ENCODE measurements at places on chromosomes 2 and 18.

DNA sequence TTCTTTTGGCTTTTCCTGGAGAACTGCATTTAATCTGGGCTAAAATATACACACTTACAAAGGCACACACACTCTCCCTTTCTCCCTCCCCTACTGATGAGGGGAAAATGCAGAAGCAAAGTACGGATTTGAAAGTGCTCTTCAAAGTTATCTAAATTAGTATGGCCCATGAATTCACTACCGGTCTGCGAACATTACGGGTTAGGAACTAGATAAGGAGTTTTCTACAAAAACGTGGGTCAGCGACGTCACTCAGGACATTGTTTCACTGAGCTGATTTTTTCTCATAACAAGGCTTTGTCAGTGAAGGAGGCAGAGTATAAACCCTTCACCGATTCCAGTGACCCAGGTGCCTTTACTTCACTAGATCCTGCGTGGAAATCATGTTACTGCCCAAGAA is 47.3 kb downstream of the COA5 start:
- no peak for DNase-seq

DNA sequence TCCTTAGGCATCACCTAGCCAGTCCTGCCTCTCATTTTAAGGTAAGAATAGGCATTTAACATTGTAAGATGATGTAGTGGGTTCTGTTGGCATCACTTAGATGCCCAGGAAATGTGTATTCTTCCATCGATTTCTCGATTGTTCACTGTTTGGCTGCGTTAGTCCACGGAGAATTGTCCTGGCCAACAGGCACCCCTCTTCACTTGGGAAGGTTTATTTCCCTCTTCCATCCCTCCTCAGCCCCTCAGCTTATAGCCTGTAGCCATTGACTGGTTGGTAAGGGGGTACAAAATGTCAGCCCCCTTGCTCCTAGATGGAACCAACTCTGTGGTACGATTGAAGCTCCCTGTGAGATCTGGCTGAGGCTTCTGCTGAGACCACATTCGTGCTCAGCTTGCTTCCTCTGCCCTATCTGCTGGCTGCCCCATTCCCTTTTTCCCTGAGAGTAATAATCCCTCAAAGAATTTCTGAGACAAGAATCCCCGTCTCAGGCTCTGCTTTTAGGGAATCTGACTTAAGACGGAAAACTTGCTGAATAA is 43.4 kb downstream of the PLEKHA3 start:
- DNase-seq: no peak

- DNase-seq: no peak
These were observed 170.6 kb downstream of the METTL4 start for GRCh38 chr18:2400701-2401196.

- no peak for DNase-seq
These were observed 414.2 kb downstream of the ZNF521 start for GRCh38 chr18:24937639-24938275.

GRCh38 chr2:102418421-102418961 is 4.5 kb upstream of the IL18RAP start:
- DNase-seq: no peak

- no peak for DNase-seq
These were observed 18.8 kb downstream of the NCOA1 start for GRCh38 chr2:24509840-24510239.

DNA sequence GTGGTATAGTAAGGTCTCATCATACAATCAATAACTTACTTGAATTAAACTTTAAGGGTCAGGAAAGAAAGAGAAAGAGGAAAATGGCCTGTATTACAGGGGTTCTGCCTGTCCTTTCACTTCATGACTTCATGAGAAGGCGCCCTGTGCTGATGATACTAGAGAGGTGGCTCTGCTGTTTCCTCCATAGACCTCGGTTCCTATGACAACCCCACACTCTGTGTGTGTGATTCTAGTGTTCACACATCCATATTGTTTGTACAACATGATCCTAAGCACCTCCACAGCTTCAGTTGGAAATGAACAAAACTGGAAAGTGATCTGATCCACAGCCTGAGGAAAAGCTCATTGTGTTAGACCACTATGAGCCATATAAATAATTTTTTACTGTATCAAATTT is 7.0 kb upstream of the REEP1 start:
- DNase-seq: no peak

DNA sequence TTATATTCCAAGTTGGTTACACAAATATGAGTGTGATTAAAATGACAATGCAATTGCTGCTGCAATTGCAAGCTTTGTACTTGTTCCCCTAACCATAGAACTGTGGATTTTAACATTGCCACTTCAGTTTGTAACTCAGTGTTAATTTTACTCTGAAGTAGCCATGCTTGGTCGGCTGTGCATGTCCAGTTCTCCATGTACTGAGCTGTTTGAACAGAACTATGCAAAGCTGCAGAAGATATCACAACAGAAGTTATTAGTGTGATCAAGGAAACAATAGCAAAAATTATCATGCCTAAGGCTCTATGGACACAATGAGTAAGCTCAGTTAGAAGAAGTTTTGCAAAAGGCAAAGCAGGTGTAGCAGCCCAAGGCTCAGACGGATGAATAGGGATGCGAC is 45.3 kb downstream of the CXCR4 start:
- no peak for DNase-seq

- no peak for DNase-seq
These were observed 448.3 kb upstream of the ST6GAL2 start for GRCh38 chr2:107334306-107334705.
